ENCODE measurements at places on chromosomes 6 and 20.

GRCh38 chr6:138601128-138601527 lies 101.8 kb upstream of the NHSL1 start:
- DNase-seq, result no peak

DNA sequence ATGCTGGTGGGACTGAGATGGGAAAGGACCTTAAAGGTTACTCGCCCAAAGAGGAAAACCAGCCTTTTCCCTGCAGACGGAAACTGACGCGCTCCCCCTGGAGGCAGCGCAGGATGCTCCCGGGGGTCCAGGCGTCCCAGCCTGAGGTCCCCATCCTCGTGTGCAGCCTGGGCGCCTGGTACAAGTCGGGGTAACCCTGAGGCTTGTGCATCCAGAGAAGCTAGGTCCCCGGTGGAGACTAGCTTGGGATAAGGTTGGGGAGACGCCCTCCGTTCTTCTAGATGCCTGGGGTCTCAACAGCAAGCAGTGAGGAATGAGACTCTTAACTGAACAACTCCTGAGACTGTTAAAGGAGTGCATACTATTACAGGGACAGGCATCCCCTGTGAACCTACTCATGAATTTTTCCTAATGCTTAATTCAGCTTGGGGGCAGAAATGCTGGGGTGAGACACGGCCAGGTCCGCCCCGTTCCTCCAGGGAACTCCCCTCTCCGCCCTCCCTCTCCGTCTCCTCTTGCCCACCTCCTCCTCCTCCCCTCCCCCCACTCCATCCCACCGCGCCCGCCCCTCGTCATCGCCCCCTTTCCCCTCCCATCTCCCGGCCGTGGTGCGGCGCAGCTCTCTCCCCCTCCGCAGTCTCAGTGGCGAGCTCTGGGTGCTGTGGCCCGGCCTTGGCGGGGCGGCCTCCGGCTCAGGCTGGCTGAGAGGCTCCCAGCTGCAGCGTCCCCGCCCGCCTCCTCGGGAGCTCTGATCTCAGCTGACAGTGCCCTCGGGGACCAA lies at the start of gene PRSS35:
Gene PRSS35, plus strand, starts transcription at position 634 of the 781 bp plus-strand sequence. CDS start 10,908 bp downstream, outside the sequence.
- DNase-seq, result no peak

DNA sequence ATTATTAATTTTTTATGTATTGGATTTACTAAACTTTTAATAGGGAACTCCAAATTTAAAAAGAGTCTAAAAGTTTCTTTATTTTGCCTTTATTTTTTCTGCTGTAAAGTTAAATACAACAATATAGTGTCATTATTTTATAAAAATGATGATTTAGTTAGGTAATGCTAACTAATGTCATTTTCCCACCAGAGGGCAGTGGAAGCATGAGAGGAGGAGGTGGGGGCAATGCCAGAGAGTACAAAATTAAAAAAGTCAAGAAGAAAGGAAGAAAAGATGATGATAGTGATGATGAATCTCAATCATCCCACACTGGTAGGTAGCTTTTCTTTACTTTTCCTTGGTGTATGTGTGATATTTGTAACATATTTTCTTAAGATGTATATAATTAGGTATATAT lies 20.2 kb upstream of the FHL5 start:
- DNase-seq, result no peak

GRCh38 chr20:63224412-63225081 lies 8.6 kb upstream of the YTHDF1 start:
- no peak for DNase-seq

- no peak for DNase-seq
Measured at GRCh38 chr20:58903614-58904013, 51.1 kb downstream of the GNAS start.
